ENCODE measurements at places on chromosomes 2 and 18. TPM values are rescaled to one million over a fixed set of nuclear protein-coding genes. Genes with fewer than 3 reads are reported as not detected.

DNA sequence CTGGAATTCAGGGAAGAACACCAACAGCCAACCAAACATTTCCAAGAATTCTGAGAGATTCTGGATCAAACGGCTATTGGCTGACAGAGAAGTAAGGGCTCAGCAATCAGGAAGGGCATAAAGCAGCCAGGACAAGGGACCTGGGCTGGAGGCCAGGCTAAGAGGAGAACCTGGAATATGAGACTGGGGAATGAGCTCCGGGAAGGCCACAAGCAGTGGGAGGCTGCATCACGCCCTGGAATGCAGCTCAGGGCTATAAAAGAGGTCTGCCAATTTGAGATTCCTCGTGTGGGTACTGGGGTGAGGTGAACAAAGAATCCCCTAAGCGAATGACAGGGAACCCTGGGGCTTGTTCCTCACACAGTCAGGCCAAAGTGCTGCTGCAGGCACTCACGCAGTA, 60.4 kb downstream of the ANO7 start:
- H3K4me1 ChIP-seq: no peaks in the 10 kb centered on the region
- H3K27me3 ChIP-seq: no peaks in the 10 kb centered on the region
- H3K36me3 ChIP-seq: peaks cover 100% of the 10 kb centered on the region
- no peak overlapping the region for H3K27ac ChIP-seq
- no peak for DNase-seq

DNA sequence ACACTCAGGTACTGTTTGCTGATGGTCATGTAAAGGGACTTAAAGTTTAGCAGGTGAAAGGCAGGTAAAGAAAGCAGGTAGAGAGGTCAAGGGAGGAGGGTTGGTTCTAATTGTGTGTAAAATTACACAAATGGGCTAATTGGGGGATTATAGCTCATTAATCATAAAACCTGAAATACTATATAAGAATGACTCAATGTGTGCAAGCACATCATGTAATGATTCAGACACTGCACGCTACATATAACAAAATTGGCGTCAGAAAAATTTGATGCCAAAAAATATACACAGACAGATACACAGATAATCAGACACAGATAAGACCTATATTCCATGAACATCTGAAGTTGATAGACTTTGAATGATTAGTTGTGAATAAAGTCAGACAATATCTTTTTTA, 120.7 kb upstream of the LMAN1 start:
- DNase-seq: no peak
- no peaks in the 10 kb centered on the region for H3K27me3 ChIP-seq
- H3K4me3 ChIP-seq: no peak overlapping the region

DNA sequence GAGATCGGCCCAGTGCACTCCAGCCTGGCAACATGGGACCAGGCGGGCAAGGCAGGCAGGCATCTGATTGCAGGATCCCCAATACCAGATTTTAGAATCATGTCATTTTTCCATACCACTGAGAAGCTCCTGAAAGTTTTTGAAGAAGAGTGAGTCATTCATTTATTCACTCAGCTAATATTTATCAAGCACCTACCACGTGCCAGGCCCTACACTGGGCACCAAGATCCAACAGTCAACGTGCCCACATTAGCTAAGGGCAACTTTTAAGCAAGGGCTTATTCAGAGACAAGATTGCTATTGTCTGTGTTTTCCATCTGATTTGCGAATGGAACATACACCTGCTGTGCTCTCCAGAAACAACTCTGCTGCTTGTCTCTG, 126.8 kb upstream of the LGALSL start:
- H3K27me3 ChIP-seq: no peaks in the 10 kb centered on the region
- H3K4me1 ChIP-seq: peaks cover 46% of the 10 kb centered on the region
- H3K27ac ChIP-seq: peak overlapping the region; percentile 62

- H3K4me3 ChIP-seq: no peak overlapping the region
- no peak for DNase-seq
- H3K4me1 ChIP-seq: no peaks in the 10 kb centered on the region
- H3K27ac ChIP-seq: no peak overlapping the region
- H3K36me3 ChIP-seq: no peaks in the 10 kb centered on the region
- peaks cover 7% of the 10 kb centered on the region for H3K27me3 ChIP-seq
Observed at GRCh38 chr18:21901423-21901945, 160.9 kb downstream of the MIB1 start.

The ABCG5 gene
- not detected for total RNA-seq

- H3K4me1 ChIP-seq: no peaks in the 10 kb centered on the region
- H3K27ac ChIP-seq: no peak overlapping the region
- H3K27me3 ChIP-seq: no peaks in the 10 kb centered on the region
- no peak overlapping the region for H3K4me3 ChIP-seq
- no peaks in the 10 kb centered on the region for H3K36me3 ChIP-seq
- DNase-seq: no peak
Observed at GRCh38 chr18:43130716-43131260, 15.3 kb upstream of the RIT2 start.

The METTL8 gene
- total RNA-seq: 14.7 TPM

GRCh38 chr2:21118302-21118920, 5.4 kb upstream of the TDRD15 start:
- H3K27ac ChIP-seq: no peak overlapping the region
- H3K36me3 ChIP-seq: no peaks in the 10 kb centered on the region
- H3K4me3 ChIP-seq: no peak overlapping the region
- H3K27me3 ChIP-seq: no peaks in the 10 kb centered on the region
- no peak for DNase-seq

GRCh38 chr18:32771169-32771751, 1.6 kb downstream of the KLHL14 start:
- H3K36me3 ChIP-seq: no peaks in the 10 kb centered on the region
- peaks cover 3% of the 10 kb centered on the region for H3K4me1 ChIP-seq
- H3K27ac ChIP-seq: no peak overlapping the region
- no peak for DNase-seq
- H3K27me3 ChIP-seq: peaks cover 40% of the 10 kb centered on the region

- no peak overlapping the region for H3K27ac ChIP-seq
- no peaks in the 10 kb centered on the region for H3K27me3 ChIP-seq
- no peak overlapping the region for H3K4me3 ChIP-seq
- DNase-seq: no peak
- H3K36me3 ChIP-seq: no peaks in the 10 kb centered on the region
Observed at GRCh38 chr2:229884775-229885699, 36.8 kb downstream of the TRIP12 start.

Data from left lung (tissue), 14 donors.